ENCODE measurements at places on chromosomes 3 and 15.

DNA sequence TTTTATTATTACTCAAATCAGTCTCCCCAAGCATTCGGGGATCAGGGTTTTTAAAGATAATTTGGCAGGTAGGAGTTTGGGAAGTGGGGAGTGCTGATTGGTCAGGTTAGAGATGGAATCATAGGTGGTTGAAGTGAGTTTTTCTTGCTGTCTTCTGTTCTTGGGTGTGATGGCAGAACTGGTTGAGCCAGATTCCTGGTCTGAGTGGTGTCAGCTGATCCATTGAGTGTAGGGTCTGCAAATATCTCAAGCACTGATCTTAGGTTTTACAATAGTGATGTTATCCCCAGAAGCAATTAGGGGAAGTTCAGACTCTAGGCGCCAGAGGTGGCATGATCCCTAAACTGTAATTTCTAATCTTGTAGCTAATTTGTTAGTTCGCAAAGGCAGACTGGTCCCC is 20.6 kb upstream of the TRANK1 start:
- no peak for DNase-seq

DNA sequence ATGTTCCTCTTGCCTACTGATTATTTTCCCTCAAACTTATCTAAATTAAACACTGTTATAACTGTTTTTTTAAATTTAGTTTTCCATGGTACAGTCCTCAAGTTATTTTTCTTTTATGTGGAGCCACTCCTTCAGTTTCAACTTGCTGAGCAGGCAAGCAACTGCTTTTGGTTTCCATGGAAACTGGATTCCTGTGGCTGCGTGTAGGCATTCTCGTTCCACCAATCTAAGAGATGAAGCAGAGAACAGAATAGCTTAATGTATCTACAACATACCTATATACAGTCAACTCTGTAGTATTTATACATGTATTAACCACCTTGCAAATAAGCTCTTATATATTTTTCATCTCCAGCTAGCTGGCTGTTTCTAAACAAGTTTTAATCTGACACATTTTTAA is 25.8 kb upstream of the ANXA2 start:
- DNase-seq, result no peak

- DNase-seq, result no peak
Measured at GRCh38 chr3:9196020-9196419, 53.4 kb downstream of the SRGAP3 start.

DNA sequence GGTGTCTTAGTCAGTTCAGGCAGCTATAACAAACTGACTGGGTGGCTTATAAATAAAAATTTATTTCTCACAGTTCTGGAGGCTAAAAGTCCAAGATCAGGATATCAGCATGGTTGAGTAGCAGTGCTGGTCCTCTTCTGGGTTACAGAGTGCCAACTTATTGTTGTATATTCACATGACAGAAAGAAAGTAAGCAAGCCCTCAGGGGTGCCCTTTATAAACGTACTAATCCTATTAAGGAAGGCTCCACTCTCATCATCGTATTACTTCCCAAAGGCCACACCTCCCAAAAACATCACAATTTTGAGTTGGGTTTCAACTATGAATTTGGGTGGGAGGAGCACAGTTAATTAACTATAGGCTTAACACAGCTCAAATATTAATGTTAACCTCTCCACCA is 653.0 kb downstream of the DIPK2A start:
- DNase-seq, result no peak

Measured in NCI-H187 (cell line).